ENCODE measurements at places on chromosomes 5 and 9. TPM values are rescaled to one million over a fixed set of nuclear protein-coding genes. Genes with fewer than 3 reads are reported as not detected.

DNA sequence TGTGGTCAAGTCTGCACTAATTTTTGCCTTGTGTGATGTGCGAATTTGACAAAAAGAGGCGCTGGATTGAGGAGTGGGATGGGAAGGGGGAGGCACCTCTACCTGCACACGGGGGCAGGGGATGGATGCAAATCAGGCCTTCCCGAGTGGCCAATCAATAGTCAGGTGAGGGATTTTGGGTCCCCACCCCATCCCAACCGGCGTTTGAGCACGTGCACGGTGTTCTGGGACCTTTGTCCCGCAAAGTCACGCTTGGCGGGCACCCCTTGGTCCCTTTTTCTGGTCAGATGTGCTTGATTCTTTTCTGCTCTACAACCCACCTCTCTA, 685 bp upstream of the ADAMTS19 start:
- H3K36me3 ChIP-seq = no peaks in the 10 kb centered on the region
- H3K4me3 ChIP-seq = peak overlapping the region; percentile 65
- DNase-seq = no peak
- H3K4me1 ChIP-seq = peaks cover 5% of the 10 kb centered on the region
- H3K27ac ChIP-seq = no peak overlapping the region

DNA sequence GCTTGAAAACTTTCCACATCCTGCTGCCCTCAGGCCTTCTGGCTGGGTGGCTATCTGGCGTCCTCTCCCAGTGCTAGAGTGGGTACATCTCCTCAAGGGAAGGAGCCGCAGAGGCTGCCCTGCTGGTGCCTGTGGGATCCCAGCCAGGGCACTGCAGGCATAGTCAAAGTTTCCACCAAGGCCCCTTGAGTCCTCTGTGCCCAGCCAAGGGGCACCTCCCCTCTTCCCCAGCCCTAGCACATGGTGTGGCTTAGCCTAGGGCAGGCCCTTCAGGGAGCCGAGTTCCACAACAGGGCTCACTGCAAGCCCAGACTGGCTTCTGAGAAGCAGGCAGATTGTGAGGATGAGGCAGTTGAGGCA, 103.2 kb downstream of the RGS3 start:
- no peak for DNase-seq
- peak overlapping the region; percentile 74 for H3K27ac ChIP-seq
- H3K4me1 ChIP-seq = peaks cover 63% of the 10 kb centered on the region

GRCh38 chr9:93001031-93001430, 53.7 kb downstream of the FGD3 start:
- H3K4me1 ChIP-seq = no peaks in the 10 kb centered on the region
- H3K36me3 ChIP-seq = no peaks in the 10 kb centered on the region
- no peak overlapping the region for H3K4me3 ChIP-seq
- DNase-seq = no peak
- H3K27ac ChIP-seq = no peak overlapping the region

- H3K4me1 ChIP-seq = no peaks in the 10 kb centered on the region
- no peak overlapping the region for H3K4me3 ChIP-seq
- no peak overlapping the region for H3K27ac ChIP-seq
- no peaks in the 10 kb centered on the region for H3K36me3 ChIP-seq
Observed at GRCh38 chr5:62649476-62650113, 71.0 kb downstream of the LRRC70 start.

DNA sequence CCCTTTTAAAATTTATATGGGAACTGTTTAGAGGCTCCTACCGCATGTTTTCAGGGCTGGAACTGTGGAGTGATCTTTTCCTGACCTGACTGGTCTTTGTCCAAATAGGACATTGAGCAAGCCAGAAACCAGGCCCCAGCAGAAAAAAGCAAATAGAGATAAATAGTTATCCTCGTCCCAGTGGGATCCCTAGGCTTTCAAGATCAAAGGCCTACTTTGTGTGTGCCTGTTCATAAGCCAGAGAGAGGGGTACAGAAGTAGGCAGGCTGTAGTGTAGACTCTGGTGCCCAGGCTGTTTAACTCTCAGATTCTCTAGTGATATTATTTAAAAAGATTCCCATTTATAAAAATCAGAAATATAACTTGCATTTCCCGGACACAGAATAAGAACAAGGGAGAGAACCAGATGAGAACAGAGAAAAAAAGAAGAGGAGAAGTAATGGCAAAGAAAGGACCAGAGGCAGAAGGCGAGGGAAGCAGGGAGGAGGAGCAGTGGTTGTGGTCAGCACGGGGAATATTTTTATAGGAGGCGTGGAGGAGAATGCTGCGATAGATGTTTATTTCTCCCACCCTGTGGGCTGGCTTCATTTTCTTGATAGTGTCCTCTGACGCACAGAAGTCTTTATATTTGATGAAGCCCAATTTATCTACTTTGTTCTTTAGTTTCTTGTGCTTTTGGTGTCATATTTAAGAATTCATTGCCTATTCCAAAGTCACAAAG, 101.2 kb downstream of the AOPEP start:
- H3K36me3 ChIP-seq = no peaks in the 10 kb centered on the region
- no peak overlapping the region for H3K4me3 ChIP-seq
- DNase-seq = no peak
- H3K27ac ChIP-seq = peak overlapping the region; percentile 48
- H3K27me3 ChIP-seq = no peaks in the 10 kb centered on the region

DNA sequence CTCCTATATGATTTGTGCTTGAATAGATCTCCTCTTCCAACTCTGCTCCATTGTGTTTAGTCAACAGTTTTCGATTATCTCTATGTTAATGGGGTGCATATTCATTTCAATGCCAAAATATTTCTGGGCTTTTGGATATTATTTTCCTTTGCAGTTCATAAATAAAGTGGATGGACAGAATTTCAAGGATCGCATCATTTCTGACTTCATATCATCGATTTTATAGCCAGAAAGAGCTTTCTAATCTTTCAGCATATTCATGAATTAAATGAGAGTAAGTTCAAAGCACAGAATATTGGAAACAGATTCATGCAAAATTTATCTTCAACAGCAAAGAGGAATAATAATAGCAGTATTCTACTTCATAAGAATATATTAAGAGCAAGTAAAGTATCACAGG, 60.0 kb upstream of the MINAR2 start:
- H3K27me3 ChIP-seq = no peaks in the 10 kb centered on the region
- H3K4me3 ChIP-seq = no peak overlapping the region
- no peak for DNase-seq
- H3K4me1 ChIP-seq = no peaks in the 10 kb centered on the region

GRCh38 chr9:91374939-91375338, 13.2 kb upstream of the AUH start:
- no peak overlapping the region for H3K27ac ChIP-seq
- H3K27me3 ChIP-seq = no peaks in the 10 kb centered on the region
- H3K4me1 ChIP-seq = no peaks in the 10 kb centered on the region
- no peak for DNase-seq
- H3K4me3 ChIP-seq = no peak overlapping the region

GRCh38 chr5:159552751-159553150, 222.5 kb upstream of the IL12B start:
- no peak for DNase-seq
- H3K36me3 ChIP-seq = no peaks in the 10 kb centered on the region
- peaks cover 2% of the 10 kb centered on the region for H3K27me3 ChIP-seq
- H3K4me3 ChIP-seq = no peak overlapping the region

GRCh38 chr5:157941616-157942015, 82.7 kb upstream of the CLINT1 start:
- no peaks in the 10 kb centered on the region for H3K4me1 ChIP-seq
- no peak overlapping the region for H3K4me3 ChIP-seq
- no peak for DNase-seq
- H3K36me3 ChIP-seq = no peaks in the 10 kb centered on the region

DNA sequence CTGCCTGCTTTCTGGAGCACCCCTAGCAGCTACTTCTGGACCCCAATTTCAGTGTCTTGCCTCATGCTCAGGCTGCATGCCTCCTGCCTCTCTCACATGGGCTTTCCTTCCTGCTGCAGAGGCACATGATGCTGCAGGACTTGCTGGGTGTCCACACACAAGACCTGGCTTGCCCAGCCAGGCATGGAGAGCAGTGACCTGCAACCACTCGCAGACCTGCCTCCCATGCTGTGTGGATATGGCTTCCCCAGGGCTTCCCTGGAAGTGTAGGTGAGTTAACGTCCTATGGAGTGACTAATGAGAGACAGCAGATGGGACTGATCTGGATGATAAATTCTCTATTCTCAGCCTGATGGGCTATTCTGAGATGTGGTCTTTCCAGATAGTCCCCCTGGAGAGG, 53.2 kb upstream of the SMIM32 start:
- no peaks in the 10 kb centered on the region for H3K27me3 ChIP-seq
- H3K4me1 ChIP-seq = no peaks in the 10 kb centered on the region
- H3K36me3 ChIP-seq = no peaks in the 10 kb centered on the region
- H3K27ac ChIP-seq = no peak overlapping the region

DNA sequence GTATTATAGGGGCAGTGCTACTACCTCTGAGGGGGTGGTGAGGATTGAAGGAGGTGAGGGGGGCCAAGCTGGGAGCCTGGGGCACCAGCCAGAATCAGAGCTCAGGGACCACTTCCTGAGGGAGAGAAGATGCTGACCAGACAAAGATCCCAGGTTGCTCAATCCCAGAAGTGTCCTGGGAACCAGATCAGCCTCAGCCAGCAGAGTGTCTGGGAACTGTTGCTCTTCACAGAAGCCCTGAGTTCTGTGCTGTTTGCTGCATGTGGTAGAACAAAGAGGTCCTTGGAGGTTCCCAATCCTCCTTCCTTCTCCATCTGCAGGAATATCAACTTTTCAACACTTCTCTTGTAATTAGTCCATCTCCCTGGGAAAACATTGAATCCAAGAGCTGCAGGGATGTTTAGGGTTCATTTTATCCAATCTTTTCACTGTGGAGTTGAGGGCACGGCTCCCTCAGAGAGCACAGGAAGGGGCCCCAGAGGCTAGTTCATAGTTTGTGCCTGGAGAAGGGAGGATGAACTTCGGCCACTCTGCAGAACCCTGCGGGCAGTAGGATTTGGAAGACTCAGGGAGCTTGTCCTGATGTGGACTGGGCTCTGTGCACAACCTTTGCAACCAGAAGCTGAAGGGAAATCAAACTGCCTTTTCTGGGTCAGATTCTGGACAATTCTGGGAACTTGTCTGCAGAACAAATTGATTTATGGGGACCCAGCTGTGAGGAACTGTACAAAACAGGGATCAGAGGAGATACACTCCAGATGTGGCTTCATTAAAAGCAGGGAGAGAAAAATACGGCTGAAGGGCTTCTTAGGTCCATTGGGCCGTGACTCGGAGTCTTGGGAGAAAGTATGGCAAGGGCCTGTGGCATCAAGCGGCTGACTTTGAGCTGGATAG, 57.1 kb downstream of the GALNT12 start:
- H3K36me3 ChIP-seq = no peaks in the 10 kb centered on the region
- DNase-seq = no peak
- peak overlapping the region; percentile 46 for H3K27ac ChIP-seq

DNA sequence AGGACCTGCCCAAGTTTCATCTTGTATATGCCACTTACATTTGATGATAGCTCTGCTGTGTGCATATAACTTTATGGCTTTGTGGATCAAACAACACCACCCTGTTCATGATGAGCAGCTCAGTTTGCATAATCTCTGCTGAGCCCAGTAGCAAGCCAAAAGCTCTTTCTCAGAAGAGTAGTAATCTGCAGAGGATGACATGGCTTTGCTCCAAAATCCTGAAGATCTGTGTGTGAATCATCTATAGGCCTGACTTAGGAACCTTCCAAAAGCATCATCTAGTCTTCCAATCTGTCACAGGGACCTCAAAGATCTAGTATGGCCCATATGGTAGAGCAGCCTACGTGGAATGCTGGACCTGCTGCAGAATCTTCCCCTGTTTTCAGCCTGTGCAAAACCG, 394.6 kb downstream of the PSAT1 start:
- H3K27me3 ChIP-seq = no peaks in the 10 kb centered on the region
- no peak overlapping the region for H3K27ac ChIP-seq
- H3K4me1 ChIP-seq = no peaks in the 10 kb centered on the region

- H3K4me1 ChIP-seq = no peaks in the 10 kb centered on the region
- no peak overlapping the region for H3K27ac ChIP-seq
- DNase-seq = no peak
- H3K27me3 ChIP-seq = no peaks in the 10 kb centered on the region
- no peak overlapping the region for H3K4me3 ChIP-seq
- H3K36me3 ChIP-seq = no peaks in the 10 kb centered on the region
Observed at GRCh38 chr5:38643616-38644015, 87.2 kb upstream of the LIFR start.

GRCh38 chr5:124550731-124551130, 195.7 kb downstream of the ZNF608 start:
- no peak overlapping the region for H3K27ac ChIP-seq
- no peaks in the 10 kb centered on the region for H3K4me1 ChIP-seq
- DNase-seq = no peak

DNA sequence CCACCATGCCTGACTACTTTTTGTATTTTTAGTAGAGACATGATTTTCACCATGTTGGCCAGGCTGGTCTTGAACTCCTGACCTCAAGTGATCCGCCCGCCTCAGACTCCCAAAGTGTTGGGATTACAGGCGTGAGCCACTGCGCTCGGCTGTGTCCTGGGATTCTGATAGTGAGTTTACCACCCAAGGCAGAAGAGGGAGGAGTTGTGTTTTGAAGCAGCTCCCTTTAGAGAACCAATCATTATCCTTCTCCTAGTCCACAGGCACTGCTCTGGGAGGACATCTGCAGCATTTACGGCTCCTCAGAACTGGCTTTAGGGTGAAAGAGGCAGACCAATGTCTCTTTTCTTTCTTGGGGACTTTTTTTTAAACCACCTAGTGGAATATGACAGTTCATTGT, 5.7 kb downstream of the C9orf152 start:
- H3K4me3 ChIP-seq = no peak overlapping the region
- H3K27ac ChIP-seq = no peak overlapping the region
- DNase-seq = no peak
- no peaks in the 10 kb centered on the region for H3K36me3 ChIP-seq

DNA sequence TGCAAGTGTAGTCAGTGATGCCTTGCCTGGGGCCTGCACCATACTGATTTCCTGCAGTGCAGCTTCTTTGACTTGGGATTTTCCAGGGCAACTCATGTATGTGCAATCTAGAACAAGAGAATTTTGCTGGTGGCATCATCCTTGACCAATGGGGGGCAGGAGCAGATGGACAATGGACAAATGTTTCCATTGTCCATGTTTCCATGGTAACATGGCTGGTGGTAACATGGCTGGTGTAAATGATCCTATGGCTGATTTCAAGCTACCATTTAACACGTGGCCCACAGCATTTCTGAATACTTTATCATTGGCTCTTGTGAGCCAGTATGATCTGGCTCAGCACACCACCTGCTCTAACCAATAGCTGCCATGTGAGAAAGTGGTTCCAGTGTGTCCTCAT, 130.1 kb upstream of the OSMR start:
- no peaks in the 10 kb centered on the region for H3K4me1 ChIP-seq
- H3K27ac ChIP-seq = no peak overlapping the region
- H3K36me3 ChIP-seq = no peaks in the 10 kb centered on the region
- DNase-seq = no peak
- no peak overlapping the region for H3K4me3 ChIP-seq
- no peaks in the 10 kb centered on the region for H3K27me3 ChIP-seq

The PPP1R26 gene
- total RNA-seq = 3.0 TPM

The FRMPD1 gene
- total RNA-seq = 2.9 TPM

The C7 gene
- 9.6 TPM for total RNA-seq

The SLC36A2 gene
- 27.9 TPM for total RNA-seq

The PCDHB15 gene
- 2.5 TPM for total RNA-seq

The ADAMTS16 gene
- total RNA-seq = 0.21 TPM

The ST8SIA4 gene
- 0.77 TPM for total RNA-seq

Data from psoas muscle (tissue), 8 donors.